ENCODE measurements at places on chromosomes 4 and X.

- DNase-seq: no peak
Observed at GRCh38 chr4:150126864-150127203, 48.6 kb downstream of the DCLK2 start.

- no peak for DNase-seq
Observed at GRCh38 chrX:133776072-133776471, 209.3 kb downstream of the GPC3 start.

DNA sequence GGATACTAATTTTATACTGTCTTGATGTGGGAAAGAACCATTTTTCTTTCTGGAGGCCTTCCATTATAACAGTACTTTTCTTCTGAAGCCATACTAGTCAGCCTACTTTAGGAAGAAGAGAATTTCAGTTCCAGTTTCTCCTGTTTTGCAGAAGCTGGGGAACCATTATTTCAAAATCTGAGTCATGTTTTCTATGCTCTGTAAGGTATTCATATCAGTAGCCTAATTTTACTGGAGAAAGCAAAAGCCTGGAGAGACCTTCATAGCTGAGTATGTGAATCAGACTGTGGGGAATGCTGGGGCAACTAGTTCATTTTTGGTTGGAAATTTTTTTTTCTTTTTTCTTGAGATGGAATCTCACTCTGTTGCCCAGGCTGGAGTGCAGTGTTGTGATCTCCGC lies 22.4 kb downstream of the AFF1 start:
- peak; percentile 38 for DNase-seq

GRCh38 chr4:39051492-39051891 lies 10.5 kb upstream of the KLHL5 start:
- DNase-seq: no peak

GRCh38 chr4:76637712-76638361 lies 202.8 kb downstream of the SHROOM3 start:
- no peak for DNase-seq

DNA sequence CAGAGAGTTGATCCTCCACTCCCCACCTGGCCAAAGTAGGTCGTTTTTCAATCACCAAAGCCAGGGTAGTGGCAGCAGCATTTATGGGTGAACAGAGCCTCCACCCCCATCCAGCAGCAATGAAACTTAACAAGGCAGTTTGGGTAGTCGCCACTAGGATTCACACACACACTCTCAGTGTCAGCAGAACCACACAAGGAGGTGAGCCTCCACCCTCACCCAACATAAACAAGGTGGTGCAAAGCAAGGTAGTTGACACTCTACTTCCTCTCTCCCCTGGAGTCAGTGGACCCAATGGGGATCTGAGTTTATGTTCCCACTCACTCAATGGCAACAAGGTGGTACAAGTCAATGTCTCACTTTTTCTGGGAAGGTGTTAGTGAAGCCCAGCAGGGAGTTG lies 50.4 kb upstream of the CCDC149 start:
- no peak for DNase-seq

DNA sequence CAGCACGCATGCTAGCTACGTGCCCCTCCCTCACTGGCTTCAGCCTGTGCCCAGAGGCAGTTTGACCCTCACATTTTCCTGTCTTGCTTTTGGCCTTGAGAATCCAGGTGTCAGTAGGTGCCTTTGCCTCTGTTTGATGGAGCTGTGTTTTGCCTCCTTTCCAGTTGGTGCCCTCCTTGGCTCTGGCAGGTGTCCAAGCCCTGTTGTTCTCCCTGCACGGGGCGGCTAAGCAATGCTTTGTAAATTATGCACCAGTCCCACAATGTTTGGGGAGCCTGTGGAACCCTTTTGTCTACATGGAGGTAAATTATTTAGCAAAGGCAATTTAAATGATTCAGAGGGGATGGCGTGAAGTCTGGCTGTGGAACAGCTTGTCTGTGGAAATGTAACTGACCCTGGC lies 202.9 kb upstream of the BOD1L1 start:
- no peak for DNase-seq

GRCh38 chr4:91729851-91730250 lies 573.9 kb upstream of the GRID2 start:
- no peak for DNase-seq

- no peak for DNase-seq
Observed at GRCh38 chr4:164293203-164293602, 460.7 kb upstream of the SMIM31 start.

DNA sequence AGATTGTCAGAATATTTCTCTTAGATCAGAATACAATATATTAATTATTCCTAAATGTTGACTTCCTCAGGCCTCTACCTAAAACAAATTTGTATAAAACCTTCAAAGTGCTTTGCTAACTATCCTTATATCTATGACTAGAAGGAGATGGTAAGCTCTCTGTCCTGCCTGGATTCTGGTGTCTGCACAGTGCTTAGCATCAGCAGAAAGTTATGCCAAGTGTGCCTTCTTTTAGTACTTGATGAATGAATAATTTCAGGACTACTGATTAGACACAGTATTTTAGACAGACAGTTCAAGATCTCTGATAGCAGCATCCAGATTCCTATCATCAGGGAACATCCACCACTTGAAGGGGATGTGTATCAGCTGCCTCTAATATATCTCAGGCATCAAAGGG lies 242.4 kb upstream of the TLL1 start:
- no peak for DNase-seq

DNA sequence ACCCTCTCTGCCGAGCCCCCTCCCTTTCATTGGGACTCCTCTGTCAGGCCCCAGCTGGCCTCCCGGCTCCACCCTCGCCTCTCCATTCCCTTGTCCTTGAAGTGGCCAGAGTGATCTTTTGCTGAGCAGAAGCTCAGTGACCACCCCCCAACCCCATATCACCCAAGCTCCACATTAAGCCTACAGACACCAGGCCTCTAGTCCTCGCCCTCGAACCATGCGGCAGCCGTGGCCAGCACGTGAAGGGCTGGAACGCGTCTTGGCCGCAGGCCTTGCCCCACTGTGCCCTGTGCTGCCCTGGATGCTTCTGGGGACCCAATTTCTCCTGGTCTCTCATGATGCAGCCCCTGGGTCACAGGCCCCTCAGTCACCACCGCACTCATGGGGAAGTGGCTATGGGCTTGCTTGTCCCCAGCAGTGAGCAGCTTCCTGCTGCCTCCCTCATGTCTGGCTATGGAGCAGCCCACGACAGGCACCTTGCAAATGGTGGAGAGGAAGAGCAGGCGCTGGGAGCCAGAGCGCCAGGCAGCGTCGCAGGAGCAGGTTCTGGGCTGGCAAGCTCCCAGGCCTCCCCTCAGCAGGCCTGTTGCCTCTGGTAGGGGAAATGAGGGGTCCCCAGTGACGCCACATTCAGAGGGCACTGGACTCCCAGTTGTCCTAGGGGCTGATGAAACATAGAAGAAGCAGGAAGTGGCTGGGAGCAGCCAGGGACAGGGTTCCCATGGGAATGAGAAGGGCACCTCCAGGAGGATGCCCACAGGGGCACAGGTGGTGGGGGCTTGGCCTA lies 757 bp upstream of the SRPK3 start:
- no peak for DNase-seq

DNA sequence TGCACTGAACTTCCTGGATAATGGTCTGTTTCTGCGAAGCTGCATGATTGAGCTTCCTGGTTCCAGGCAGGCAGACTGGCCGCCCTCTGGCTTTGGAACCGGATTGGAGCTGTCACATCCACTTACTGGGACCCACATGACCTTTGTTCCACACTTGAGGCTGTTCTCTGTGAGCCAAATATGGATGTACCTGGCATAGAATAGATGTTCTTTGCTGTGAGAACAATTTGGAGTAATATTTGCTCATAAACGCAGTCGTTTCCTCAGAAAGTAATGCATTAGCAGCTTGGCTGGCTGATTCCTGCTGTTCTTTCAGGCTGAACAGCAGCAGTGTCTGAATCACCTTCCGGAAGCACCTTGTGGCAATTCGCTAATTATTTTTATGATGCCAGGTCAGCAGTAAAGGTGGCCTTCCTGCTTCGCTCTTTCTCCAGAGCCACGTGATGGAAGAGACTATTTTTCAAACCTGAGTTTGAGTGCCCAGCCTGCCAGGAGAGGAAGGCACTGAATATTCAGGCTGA lies 78.1 kb upstream of the BOD1L1 start:
- no peak for DNase-seq

- no peak for DNase-seq
Observed at GRCh38 chrX:109714340-109714958, 18.6 kb downstream of the ACSL4 start.

- peak; percentile 93 for DNase-seq
Observed at GRCh38 chr4:103099691-103100392, at the start of gene BDH2. Gene BDH2 (minus strand): TSS chr4:103099834. CDS start chr4:103096254, 3,580 bp downstream.

- DNase-seq: no peak
Observed at GRCh38 chrX:130786030-130786429, 117.0 kb downstream of the ENOX2 start.

GRCh38 chr4:97074531-97074930 lies 1068.7 kb downstream of the STPG2 start:
- no peak for DNase-seq

- no peak for DNase-seq
Observed at GRCh38 chr4:15776871-15777648, 1.1 kb upstream of the CD38 start.

GRCh38 chrX:154309041-154309775 lies 13.6 kb downstream of the TKTL1 start:
- no peak for DNase-seq

DNA sequence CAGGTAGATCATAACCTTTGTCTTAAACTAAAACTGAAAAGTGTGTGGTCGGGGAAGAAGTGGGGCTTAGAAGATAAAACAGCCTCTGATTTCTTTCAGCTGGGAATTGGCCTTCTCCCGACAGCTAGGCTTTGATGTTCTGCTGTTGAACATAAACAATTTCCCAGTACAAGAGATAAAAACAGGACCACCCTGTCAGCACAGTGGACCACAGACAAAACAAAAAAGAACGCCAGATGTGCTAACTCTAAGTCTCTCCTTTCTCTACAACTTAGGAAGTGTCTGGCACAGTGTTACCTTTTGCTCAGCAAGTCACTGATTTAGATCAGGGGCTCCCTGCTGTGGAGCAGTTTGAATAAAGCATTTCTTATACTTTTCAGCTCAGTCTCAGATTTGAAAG lies 87.5 kb upstream of the UXT start:
- DNase-seq: no peak

DNA sequence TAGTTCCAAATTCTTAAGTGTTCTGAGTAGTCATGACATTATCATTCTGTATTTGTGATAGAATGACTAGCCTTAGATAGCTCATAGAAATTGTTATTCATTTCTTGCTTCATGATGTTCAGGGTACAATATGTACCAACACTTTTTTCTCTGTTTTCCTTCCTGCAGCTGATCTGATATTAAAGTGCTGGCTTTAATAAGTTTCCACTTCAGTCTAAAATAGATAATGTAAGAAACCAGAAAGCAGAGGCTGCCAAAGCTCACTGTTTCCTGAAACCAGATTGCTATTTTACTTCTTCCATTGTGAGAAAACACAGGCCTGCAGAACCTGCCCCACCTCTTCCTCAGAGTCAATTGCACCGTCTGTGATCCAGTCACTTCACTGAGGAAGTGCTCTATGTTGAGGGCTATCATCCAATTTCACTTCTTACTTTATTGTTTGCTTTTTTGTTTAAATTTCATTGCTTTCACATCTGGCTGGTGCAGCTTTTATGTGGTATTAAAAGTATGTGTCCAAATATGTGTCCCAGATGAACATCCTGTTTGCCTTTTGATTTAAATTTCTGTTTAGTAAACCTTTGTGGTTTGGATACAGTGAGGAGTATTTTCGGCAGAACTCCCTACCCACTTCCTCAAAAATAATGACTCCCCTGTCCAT lies 652.1 kb downstream of the ANKRD50 start:
- no peak for DNase-seq

DNA sequence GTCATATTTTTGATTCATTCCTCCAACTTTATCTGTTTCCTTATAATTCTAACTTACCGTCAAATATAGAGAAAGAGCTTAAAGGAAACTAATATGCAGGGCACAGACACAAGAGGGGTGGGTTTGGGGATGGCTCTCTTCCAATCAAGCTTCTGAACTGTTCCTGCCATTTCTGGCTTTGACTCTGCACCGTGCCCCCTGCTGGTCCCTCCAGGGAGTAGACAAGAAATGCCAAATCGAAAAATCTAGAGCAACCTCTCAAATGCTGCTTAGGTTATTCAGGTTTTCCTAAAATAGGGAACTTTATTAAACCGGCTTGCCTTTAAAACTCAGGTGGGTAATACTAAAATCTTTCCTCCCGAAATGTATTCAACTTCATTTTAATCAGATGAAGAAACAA lies 39.8 kb upstream of the VCX3A start:
- DNase-seq: no peak
